ENCODE measurements at places on chromosomes 5 and 9.

GRCh38 chr9:123513554-123513953 is 157.6 kb downstream of the CRB2 start:
- DNase-seq = no peak

GRCh38 chr9:108443019-108443633 is 412.7 kb downstream of the ACTL7B start:
- DNase-seq = no peak

DNA sequence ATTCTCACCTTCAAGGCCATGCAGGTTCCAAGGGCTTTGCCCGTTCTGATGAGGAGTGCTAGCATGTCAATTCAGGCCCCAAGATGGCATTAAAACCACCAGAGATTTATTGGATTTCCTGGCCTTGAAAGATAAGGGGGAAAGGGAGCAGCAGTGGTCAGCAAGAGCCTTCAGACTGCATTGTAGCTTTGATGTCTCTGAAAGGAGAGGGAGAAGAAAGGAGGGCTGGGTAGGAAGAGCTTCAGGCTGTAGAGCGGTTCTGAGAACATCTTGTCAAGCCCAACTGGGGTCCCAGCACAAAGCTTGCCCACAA is 41.8 kb upstream of the FGF1 start:
- no peak for DNase-seq

- DNase-seq = no peak
These were observed 8.5 kb upstream of the C9orf72 start for GRCh38 chr9:27581826-27582225.

- no peak for DNase-seq
These were observed 17.3 kb downstream of the TTC33 start for GRCh38 chr5:40738502-40738901.

DNA sequence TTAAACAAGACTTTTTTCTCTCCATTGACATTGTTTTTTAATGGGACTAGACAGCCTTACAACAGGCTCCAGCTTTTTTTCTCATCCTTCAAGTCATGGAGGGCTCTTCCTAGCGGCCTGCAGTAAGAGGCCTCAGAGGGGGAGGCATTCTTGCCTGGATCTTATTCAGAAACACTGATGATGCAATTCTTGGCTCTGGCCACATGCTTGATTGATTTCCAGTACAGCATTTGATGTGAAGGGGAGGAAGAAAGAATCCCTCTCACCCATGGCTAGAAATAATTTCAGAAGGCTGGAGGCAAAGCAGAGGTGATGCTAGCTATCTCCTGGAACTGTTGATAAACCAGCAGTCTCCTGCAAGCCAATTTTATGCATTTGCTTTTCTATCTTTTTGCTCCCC is 324.8 kb downstream of the PRELID2 start:
- DNase-seq = no peak

GRCh38 chr9:130380920-130381469 is 63.8 kb upstream of the ASS1 start:
- DNase-seq = no peak

DNA sequence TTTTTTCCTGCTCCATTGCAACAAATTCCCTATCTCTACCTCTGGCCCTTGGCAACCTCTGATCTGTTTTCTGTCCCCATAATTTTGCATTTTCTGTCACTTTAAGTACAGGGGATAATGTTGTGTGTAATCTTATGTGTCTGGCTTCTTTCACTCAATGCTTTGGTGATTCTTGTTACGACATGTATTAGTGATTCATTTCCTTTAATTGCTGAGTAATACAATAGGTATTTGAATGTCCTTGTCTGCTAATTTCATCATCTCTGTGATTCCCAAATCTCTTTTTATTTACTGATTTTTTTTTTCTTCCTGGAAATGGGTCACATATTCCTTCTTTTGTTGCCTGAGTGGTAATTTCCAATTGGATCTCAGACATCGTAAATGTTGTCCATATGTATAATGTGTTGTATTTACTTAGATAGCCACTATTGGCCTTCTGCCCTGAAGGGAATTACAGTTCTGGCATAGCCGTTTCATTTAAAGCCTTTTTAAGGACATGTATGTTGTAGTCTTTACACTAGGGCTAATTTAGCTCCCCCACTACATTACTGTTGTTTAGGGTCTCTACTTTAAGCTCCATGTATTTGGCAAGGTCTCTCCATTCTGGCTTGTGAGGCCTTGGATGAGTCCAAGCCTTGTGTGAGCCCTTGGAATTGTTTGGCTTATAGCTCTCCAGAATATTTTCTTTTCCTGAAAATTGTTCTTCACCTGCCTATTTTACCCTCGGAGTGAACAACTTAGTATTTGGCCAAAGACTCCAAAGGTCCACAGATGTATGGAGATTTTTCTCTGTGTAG is 683.8 kb downstream of the LRRC70 start:
- DNase-seq = peak; percentile 19

DNA sequence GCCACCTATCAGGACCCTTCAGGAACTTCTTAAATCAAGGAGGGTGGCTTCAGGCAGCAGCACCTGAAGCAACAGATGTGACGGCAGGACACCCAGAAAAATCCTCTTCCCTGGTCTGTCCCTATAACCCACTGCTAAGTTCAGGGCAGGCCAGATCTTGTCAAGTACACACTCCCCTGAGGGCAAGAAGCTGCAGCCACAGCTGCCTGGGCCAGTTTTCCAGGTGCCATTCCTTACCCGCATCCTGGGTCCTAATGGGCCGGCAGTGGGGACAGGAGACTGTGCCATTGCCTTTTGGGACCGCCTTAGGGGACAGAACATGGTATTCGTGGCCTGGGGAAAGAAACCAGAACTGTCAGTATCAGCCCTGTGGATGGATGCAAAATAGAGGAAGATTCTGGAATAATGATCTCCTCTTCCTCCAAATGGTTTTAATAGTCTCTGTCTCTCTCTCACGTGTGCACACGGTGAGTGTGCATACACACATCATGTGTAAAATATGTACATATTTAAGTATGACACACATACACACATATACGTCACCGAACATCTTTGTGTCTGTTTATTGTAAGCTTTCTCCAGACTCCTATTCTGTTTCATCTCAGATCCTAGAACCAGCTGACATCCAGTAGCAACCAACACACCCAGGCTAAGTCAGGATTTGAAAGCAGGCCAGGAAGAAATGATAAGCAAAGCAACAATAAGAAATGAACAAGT is 14.0 kb downstream of the ORM2 start:
- DNase-seq = no peak

DNA sequence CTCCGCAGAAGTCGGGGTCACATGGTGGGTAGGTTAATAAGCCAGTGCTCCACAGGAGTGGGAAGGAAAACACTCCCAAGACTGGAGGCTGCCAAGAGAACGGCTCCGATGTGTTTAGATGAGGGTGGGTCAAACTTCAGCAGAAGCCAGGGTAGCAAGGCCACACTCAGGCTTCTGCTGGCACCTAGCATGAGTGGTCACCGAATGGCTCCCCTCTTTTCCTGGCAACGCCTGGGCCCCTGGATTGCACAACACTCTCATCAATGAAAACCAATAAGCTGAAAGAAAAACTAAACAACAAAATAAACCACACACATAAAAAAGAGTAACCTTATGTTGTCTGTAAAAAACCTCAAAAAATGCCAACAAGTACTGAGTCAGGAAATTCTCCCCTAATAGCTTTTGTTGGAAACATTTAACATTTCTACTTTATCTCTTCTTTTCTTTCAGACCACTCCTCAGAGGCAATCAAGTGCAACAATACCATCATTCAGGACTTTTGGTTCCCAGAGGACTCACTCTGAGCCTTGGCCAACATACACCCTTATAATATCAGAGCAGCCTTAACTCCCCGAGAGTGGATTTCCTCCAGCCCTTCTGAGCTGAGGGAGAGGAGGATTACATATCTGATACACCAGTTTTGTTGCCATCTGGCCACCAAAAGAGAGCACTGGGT is 279.9 kb downstream of the ENC1 start:
- peak; percentile 14 for DNase-seq

GRCh38 chr5:66139318-66139712 is 4.8 kb upstream of the SREK1 start:
- no peak for DNase-seq

- DNase-seq = peak; percentile 74
These were observed 16.9 kb downstream of the IL5 start for GRCh38 chr5:132526290-132526973.

DNA sequence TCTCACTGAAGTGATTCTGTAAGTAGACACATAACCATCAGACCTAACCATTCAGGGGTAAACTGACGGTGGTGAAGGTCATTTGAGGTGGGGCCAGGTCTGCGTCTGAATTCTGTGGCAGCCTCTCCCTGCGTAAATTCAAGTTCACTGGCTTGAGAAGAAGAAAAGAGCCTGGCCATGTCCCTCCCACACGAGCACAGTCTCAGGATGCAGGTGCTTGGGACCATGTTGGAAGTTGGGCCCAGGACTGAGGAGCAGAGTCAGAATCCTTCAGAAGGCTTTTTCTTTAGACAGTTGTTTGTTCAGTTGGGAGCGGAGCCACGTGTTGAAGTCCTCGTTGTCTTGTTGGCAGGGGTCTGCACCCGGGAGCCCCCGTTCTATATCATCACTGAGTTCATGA is 24.1 kb downstream of the QRFP start:
- DNase-seq = no peak

DNA sequence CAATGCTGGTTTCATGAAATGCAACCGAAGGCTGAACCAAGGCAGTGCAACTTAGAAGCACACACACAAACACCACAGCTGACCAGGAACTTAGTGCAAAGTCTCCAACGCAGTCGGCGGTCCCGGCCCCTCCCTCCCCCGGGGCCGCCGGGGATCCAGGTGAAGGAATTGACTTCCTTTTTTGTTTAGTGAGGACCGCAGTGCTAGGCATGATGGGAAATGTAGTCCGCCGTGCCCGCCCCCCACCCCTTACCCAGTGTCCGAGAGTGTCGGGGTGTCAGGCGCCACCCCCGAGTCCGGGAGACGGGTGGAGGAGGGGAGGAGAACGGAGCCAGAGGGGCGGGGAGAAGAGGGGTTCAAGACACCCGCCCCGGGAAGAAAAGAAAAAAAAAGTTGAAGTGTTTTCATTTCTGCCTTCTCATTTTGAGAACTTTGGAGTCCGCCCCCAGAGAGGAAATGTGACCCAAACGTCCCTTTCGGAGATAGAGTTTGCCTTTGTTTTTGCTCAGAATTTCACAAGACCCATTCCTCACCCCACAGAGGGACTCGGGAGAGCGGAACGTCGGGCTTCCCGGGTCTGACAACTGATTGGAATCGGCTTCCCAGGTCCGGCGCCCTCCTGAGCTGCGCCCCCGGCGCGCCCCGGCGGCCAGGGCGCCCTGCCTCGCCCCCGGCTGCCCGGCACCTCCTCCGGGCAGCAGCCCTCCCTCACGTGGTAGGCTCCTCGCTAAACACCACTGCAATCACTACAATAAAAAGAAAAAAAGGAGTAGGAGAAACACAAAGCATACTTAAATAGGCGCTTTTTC is 2.0 kb downstream of the IER5L start:
- peak; percentile 84 for DNase-seq

DNA sequence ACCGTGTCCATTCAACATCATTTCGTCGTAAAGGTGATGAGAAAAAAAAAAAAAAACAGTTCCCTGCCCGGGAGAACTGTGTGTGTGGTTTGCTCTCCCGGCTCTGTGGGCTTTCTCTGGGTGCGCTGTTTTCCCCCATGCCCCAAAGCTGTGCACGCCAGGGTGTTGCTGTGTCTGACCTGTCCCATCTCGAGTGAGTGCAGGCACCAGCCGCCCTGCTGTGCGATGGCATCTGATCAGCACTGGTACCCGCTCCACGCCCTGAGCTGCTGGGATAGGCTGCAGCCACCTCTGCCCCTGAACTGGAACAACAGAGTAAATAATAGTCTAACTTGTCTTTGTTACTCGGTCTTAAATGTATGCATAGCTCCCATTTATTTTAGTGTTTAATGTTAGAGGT is 33.3 kb downstream of the CEP72 start:
- DNase-seq = no peak

DNA sequence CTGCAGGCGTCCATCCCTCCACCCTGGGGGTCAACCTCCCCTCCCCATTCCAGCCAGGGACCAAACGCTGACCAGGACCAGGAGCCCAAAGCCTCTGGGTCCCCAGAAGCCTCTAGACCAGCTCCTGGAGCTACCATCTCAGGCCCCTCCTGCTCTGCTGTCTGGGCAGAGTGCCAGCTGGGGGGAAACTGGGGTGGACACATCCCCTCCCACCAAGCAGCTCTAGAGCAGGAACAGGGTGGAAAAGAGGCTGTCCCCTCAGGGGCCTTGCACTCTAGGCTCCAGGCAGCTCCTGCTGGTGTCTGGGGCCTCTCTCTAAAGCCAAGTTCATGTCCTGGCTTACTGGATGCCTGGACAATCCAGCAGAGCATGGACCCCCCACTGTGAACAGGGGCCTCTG is 4.4 kb downstream of the SSNA1 start:
- no peak for DNase-seq

- no peak for DNase-seq
These were observed 12.4 kb downstream of the UBAP1 start for GRCh38 chr9:34190996-34191892.

DNA sequence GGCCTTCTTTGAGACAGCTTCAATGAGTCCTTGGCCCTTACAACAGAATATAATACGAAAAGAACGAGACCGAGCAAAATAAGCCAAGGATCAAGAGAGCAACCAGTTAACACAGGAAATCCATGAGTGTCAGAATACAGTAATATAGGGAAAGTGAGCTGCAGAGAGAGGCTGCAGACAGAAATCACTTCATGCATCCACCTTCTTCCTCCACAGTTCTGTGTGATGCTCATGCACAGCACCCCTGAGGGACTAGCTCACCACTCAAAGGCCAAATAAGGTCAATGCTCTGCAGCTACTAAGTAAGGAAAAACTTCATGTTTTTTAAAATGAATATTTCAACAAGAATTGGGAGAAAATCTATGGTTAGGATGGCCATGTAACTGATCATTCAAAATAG is 257.1 kb downstream of the MCTP1 start:
- DNase-seq = no peak

DNA sequence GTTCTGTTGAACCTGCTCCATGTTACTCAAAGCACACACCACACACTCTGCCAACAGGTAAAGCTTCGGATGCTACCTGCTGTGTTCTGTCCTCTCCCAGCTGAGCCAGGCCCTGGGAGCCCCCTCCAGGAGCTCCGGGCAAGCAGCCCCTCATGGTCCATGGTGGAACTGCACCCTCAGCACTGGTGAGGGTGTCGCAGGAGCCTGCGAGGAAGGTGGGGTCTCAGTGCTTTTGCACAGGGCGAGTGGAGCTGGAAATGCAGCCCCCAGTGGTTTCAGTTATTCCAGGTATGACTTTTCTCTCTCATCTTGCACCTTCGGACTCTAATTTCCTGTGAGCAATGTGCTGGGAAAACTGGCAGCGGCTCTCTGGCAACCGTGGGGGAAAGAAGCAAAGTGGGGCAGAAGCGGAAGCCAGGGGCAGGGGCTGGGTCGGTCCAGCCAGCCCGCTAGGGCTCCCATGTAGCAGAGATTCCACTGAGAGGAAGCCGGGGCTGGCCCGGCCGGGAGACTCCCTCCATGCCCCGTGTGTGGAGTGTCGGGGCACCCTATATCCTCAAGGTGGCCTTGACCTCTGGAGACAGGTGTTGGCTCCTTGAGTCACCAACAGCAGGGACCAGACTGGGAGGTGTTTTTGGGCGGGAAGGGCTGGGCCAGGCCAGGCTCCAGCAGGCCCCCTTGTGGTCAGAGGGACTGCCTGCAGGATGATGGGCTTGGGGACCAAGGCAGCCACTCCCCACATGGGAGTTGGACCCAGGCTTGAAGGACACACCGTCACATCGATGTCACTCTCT is 75.6 kb upstream of the PRSS3 start:
- peak; percentile 42 for DNase-seq

- DNase-seq = no peak
These were observed 15.6 kb downstream of the C5orf58 start for GRCh38 chr5:170248172-170248930.

- DNase-seq = no peak
These were observed 408.6 kb downstream of the BNC2 start for GRCh38 chr9:16461851-16462250.
